ENCODE measurements at places on chromosomes 11 and 22.

DNA sequence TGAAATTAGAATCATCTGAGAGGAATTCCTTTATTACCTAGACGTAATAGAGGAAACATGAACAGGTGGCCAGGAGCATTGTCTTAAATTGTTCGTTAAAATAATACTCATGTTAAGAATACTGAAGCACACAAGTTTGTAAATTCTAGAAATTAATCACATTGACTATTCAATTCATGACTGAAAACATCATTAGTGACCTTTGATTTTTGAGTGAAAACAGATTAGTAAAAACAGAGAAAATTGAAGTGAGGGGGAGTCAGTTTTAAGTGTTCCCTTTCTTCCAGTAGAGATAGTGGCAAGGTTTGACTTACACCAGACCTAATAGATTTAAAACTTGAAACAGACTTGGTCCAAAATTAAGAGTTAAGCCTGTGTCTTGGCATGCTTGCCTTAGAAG lies 1.4 kb downstream of the ZFP91 start:
- no peak for DNase-seq

DNA sequence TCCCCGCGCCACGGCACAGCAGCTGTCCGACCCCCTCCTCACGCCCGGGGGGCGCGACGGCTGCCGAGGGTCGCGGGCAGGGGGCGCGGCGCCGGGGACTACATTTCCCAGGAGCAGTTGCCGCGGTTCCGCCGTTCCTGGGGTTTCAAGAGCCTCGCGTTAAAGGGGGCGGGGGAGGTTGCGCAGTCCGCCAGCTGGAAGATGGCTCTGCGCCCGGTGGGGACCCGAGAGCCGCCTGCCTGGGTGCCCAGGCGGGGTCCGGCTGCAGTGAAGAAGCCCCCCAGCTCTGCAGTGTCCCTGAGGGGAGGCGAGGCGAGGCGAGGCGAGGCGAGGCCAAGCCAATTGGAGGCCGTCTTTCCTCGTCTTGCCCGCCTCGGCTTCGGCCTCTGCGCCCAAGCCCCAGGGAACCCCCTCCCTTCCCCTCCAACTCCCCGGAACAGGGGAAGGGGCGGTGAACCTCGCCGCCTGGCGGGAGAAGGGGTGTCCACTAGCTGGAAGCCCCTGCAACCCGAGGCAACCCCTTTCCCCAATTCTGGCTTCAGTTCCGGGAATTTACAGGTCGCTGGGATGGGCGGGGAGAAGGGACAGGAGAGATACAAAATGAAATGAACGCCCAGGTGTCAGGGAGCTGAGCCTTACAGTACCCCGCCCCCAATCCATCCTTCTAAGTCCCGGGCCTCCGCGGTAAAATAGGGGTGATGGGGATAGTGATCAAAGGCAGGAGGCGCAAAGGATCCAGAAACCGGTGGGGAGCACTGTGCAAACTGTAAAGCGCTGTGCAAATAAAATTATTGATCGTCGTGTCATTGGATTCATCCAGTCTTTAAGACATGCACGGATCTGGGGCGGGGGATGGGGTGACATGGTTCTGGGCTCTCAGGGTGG lies 5.2 kb upstream of the GCAT start:
- DNase-seq: no peak

- no peak for DNase-seq
Measured at GRCh38 chr11:76210931-76211851, 4.9 kb upstream of the WNT11 start.

- DNase-seq: no peak
Measured at GRCh38 chr11:123344790-123345357, 85.2 kb upstream of the GRAMD1B start.

DNA sequence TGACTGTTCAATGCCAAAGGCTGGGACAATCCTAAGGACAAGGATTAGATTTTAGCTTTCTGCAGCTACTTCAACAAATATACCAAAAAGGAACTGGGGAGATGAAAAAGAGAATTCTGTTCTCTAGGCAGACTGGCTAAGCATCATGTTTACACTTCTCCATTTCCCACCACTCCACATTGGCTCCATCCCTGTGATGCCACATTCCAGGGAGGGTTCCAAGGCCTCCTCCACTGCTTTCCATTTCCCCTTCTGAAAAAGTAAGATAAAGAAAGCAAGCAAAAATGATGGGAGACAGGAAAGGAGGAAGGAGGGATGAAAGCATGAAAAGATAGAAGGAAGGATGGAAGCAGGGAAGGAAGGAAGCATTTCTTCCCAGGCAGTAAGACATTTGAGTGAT lies 315.8 kb downstream of the BLID start:
- DNase-seq: no peak
